ENCODE measurements at places on chromosomes 16 and 17.

- DNase-seq, result peak; percentile 62
These were observed 32.6 kb upstream of the MEOX1 start for GRCh38 chr17:43694081-43694870.

DNA sequence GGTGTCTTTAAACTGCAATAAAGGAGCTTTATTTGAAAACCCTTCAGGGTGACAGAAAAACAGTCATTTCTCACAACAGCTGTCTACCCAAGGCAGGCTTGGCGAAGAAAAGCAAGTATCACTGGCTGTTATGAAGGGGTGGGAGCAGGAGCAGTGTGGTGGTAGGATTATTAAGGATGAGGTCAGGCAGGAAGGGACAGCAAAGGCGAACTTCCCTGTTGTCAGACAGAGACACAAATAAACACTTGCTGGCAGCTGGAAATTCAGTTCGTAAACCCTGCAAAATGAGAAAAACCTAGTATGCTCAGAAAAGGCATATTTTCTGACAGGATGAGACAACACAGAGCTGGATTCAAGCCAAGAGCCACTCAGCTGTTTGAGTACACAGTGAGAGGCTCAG is 416.3 kb upstream of the CDH5 start:
- DNase-seq, result no peak

DNA sequence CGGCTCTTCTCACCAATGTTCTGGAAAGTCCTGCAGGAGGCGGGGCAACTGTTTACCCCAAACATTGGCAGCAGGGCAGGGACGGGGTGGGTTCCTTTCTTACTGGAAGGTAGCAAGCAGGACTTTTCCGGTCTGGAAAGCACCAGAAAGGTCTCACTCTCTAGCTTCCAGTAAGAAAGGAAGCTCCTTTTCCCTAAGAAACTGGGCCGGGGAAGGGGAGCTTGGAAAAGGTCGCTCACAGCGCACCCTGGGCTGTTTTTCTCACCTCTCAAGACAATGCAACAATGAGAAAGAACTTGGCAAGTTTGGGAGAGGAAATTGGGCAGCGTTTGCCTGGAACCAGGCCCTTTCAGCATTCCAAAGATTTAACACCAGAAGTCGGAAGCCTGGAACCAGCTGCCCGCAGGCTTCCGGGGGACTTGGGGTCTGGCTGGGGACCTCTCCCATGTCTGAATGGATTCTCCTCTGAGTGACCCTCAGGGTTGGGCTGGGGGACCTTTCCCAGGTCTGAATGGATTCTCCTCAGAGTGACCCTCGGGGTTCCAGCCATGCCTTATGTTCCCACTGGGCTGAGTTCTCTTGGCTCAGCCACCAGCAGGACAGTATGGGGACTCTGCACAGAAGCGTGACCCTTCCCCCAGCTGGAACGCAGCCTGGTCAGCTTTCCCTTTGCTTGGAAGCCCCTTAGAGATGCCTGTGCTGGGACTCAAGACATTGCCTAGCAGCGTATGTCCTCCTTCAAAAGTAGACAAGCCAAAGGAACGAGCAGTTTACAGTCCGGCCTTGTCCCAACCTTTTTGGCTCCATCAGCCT is 166.5 kb upstream of the PLCG2 start:
- no peak for DNase-seq

DNA sequence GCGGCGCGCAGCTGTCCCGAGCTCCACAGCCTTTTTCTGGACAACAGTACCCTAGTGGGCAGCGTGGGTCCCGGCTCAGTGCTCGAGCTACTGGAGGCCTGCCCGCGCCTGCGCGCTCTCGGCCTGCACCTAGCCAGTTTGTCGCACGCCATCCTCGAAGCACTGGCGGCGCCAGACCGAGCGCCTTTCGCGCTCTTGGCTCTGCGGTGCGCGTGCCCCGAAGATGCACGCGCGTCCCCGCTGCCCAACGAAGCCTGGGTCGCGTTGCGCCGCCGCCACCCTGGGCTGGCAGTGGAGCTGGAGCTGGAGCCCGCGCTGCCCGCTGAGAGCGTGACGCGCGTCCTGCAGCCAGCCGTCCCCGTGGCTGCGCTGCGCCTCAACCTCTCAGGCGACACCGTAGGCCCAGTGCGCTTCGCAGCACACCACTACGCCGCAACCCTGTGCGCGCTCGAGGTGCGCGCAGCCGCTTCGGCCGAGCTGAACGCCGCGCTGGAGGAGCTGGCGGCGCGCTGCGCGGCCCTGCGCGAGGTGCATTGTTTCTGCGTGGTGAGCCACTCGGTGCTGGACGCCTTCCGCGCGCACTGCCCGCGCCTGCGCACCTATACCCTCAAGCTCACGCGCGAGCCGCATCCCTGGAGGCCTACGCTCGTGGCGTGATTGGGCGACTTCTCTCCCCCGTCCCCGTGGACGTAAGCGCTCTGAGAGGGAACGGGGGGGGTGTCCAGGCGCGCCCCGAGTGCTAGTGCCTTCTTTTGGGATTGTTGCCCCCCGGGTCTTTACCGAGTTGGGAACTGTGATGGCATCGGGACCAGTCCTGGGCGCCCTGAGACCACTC is 1.2 kb upstream of the HSF4 start:
- DNase-seq, result peak; percentile 69

GRCh38 chr17:51351890-51352289 is 91.5 kb downstream of the UTP18 start:
- no peak for DNase-seq

- DNase-seq, result no peak
These were observed 7.1 kb downstream of the TMEM97 start for GRCh38 chr17:28326114-28326513.

DNA sequence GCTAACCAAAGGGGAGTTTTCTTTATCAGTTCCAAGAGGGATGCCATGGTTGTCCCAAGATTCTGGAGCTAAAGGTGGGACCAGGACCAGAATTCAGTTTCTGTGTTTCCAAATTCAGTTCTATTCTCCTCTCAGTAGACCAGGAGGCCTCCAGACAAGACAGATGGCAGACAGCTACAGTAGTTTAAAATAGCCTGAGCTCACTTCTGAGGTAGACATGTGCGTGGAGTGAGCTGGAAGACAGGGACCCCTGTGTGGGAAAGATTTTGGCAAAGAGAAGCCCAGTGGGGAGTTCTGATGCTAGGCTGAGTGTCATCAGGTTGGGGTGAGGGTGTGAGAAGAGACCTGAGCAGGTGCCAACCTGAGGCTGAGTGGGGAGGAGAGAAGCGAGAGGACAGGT is 95.4 kb downstream of the PRKCB start:
- DNase-seq, result no peak

DNA sequence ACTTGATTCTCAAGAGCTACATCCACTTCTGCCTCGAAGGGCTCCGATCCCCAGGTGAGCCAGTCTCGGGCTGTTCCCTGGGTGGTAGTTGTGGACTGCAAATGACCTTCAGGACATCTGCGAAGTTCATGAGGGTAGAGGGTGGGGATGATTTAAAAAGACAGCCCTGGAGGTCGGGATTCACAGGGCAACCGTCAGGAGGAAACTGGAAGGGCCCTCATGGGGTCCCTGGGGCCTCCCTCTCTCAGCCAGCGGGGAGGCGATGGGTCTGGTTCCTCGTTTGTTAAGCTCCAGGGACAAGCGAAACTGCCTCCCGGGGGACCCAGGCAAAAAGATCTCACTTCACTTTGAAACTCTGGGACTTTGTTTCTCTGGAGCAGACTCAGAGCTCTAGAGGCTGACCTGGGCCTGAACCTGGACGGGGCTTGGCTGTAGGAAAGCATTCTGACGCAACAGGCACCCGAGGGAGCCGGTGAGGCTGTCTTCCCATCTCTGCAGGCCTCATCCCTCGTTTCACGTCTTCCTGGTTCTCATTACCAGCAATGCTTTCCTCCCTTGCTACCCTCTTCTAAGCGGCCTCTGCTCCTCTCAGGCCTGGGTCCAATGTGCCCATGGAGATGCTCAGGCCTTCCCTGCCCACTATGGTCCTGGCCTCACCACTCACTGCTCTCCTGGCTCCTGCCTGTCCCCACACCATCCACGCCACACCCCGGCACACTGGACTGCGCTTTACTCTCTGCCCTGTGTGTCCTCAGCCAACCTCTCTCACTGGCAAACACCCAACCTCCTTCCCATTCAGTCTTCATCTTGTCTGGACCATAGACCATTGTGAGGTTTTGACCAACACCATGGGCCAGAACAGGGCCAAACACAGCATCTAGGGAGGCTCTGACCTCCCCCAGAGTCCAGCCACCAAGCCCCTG is 214.2 kb upstream of the TNRC6C start:
- no peak for DNase-seq

DNA sequence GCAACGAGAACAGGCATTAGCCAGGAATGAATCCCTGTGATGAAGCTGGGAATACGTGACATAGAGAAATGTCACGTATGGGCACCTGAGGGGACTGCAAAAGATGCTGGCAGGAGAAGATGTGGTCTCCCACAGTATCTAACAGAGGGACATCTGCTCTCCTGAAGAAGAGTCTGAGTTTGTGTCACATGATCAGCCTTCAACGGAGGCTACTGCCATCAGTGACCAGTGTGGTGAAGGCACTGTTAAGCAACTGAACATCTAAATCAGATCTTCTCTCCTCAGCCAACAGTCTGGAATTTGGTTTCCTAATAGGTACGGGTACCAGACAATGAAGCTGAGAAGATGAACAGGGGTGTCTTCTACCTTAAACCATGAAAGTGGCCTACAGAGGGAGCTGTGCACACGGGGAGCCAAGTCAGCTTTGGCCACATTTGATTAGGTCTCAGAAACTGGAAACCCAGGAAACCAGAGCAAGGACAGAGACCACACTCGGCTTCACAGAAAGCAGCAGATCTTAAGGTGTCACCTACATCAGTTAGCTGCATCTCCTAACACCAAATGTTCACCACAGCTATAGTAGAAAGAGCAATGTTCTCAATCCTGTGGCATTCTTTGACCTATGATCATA is 41.8 kb downstream of the BRD7 start:
- no peak for DNase-seq

GRCh38 chr16:30490210-30490609 is 17.7 kb downstream of the ITGAL start:
- DNase-seq, result no peak

GRCh38 chr16:62863139-62863538 is 826.9 kb upstream of the CDH8 start:
- DNase-seq, result no peak

DNA sequence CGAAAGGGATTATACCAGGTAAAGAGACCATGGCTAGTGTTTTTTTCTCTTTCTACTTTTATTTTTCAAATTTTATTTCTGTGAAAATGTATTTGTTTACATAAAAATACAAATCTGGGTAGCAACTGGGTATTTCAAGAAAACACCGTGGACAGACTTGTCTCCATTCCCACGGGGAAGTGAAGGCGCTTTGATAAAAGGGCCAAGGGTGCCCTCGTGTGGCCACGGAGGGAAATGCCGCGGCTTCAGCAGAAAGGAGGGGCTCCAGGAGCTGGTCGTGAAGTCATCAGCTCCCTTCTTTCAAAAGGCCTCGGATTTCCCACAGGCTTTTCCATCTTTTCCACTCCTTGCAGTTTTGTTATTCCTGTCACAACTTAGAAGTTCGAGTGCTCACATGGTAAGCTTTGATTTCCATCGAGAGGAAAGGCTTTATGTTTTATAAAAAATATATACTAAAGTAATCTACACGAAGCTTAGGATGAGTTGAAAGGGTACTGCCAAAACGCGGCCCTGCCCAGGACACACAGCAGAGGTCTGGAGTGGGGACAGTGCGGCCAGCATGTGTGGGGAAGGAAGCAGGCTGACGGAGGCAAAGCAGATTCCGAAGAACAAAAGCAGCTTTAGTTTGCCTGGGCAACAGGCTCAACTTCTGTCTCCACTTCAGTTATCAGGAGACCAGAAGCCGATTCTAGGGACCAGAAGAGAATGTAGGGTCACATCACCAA is 15.3 kb upstream of the MNT start:
- DNase-seq, result peak; percentile 23

- no peak for DNase-seq
These were observed 26.1 kb downstream of the WNT9B start for GRCh38 chr17:46877466-46877865.

DNA sequence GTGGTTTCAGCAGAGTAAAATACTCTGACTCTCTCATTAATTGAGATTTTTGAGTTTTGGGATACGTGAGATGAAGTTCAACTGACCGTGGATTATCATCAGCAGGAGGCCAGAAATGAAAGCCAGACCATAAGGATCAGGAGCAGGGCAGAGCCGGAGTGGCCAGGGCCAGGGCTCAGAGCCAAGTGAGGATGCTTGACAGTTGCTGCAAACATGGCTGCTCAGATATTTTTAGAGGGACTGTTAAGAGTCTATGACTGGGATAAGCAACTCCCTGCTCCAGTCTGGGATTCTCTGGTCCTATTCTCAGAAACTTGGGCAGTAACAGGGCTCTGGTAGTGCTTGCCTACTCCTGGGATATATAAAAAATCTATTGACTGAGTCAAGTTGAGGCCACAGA is 17.6 kb upstream of the CDH13 start:
- no peak for DNase-seq

GRCh38 chr17:38404174-38404943 is 23.9 kb upstream of the ARHGAP23 start:
- no peak for DNase-seq

DNA sequence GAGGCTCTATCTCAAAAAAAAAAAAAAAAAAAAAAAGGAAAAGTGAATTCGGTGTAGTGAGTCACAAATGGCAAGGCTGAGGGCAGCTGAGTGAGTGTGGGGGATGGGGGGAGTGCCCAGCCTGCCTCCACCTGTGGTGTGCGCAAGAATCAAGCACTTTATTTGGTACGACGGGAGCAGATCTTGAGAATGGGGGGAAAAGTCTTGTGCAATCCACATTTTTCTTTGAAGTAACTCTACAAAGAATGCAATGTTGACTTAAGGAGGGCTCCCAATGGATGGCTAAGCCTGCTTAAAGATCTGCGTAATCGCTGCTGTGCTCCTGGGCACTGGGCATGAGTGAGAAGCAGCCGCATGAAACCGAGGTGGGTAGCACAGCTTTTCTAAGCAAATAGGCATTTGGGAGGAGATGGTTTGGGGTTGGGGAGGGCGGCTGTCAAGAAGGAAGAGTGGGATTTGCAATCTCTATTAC is 28.2 kb downstream of the ATP2C2 start:
- no peak for DNase-seq

DNA sequence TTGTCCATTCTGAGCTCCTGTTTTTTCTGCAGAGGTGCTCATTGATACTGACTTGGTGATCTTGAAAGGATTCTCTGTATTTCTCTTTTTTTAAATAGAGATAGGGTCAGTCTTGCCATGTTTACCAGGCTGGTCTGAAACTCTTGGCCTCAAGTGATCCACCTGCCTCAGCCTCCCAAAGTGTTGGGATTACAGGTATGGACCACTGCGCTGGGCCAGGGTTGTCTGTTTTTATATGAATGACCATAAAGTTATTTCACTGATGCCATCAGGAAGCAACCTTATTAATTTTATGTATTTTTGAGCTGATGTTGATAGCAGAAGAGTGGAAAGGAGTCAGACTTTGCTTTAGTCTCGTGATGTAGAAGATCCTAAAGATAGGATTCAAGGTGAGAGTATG is 35.7 kb upstream of the METTL9 start:
- no peak for DNase-seq

DNA sequence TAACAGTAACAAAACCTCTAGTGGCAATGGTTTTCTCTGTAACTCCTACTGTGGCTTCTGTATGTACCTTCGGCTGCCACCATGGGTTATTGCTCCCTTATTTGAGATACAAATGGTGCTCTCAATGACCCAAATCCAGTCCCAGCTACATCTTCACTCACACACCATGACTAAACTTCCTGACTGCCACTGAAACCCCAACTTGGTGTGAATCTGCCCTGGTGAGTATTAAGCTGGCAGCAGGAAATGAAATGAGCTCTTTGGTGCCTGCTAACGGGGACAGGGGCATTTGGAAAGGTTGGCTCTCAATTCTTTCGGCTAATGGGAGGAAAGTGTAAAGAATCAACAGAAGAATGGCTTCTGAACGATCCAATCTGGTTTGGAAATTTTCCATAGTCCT is 7.5 kb upstream of the SLC35B1 start:
- no peak for DNase-seq

GRCh38 chr16:24087891-24088410 is 168.2 kb upstream of the CACNG3 start:
- no peak for DNase-seq

Measured in NCI-H1105 (cell line).